A549 treated with GW870086 at 1 μM for 4 hours (cell line): ENCODE measurements at places on chromosomes 11 and 22. TPM values are rescaled to one million over a fixed set of nuclear protein-coding genes. Genes with fewer than 3 reads are reported as not detected.

The VSIG10L2 gene
- 0.12 TPM in 1 of 5 replicates, not detected in the others for total RNA-seq

The FADD gene
- total RNA-seq = 64.9 to 76.0 TPM (median 71.9 TPM) in 5 replicates

The OR8D1 gene
- total RNA-seq = not detected in 5 replicates

The SLC1A2 gene
- 0.01 to 0.09 TPM (median 0.05 TPM) in 5 replicates for total RNA-seq

The C22orf15 gene
- not detected in 5 replicates for total RNA-seq

The NRGN gene
- total RNA-seq = 6.1 to 11.4 TPM (median 9.6 TPM) in 5 replicates

The C22orf42 gene
- total RNA-seq = not detected in 5 replicates

The TRIM29 gene
- total RNA-seq = 22.2 to 27.2 TPM (median 23.8 TPM) in 5 replicates

The CARD16 gene
- not detected in 5 replicates for total RNA-seq

The DDX25 gene
- not detected in 5 replicates for total RNA-seq

The TRIM51 gene
- total RNA-seq = not detected in 5 replicates

The SPI1 gene
- 0.15 TPM in 1 of 5 replicates, not detected in the others for total RNA-seq

The CAPN5 gene
- 8.0 to 12.6 TPM (median 11.6 TPM) in 5 replicates for total RNA-seq

The CECR2 gene
- total RNA-seq = 0.05 to 0.14 TPM (median 0.08 TPM) in 5 replicates

The MOGAT2 gene
- not detected in 5 replicates for total RNA-seq

The ABTB2 gene
- total RNA-seq = 29.9 to 39.1 TPM (median 36.3 TPM) in 5 replicates

The SCN3B gene
- 0.10 to 0.22 TPM (median 0.13 TPM) in 5 replicates for total RNA-seq

The MISFA gene
- 1.9 to 2.7 TPM (median 2.2 TPM) in 5 replicates for total RNA-seq

The RBMXL2 gene
- total RNA-seq = not detected in 5 replicates

The RFPL2 gene
- total RNA-seq = 0.11 to 0.49 TPM (median 0.19 TPM) in 4 of 5 replicates, not detected in the other

The OR10G4 gene
- not detected in 5 replicates for total RNA-seq

The NXPE2 gene
- total RNA-seq = not detected in 5 replicates

The KRTAP5-11 gene
- not detected in 5 replicates for total RNA-seq

The FHIP1B gene
- 14.0 to 19.4 TPM (median 17.4 TPM) in 5 replicates for total RNA-seq

The OR52N5 gene
- total RNA-seq = not detected in 5 replicates
